ENCODE measurements at places on chromosomes 12 and 14.

- DNase-seq: no peak
Measured at GRCh38 chr12:103441437-103442181, 54.2 kb downstream of the C12orf42 start.

DNA sequence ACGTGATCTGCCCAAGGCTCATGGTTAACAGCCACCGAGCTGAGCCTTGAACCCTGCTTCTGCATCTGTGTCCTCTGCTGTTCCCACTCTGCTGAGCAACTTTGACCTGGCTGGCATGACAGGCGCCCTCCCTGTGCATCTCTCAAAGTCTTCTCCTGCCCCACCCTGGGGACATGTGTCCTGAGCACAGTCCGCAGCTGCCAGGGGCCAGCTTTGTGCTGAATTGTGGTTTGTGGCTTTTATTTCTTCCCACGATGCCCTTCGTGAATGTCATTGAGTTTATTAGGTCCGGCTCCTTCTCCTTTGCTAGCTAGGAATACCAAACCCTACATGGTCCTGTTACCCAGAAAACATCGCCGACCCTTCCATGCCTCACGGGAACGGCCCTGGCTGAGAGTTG lies 161.0 kb downstream of the TSPAN9 start:
- no peak for DNase-seq

DNA sequence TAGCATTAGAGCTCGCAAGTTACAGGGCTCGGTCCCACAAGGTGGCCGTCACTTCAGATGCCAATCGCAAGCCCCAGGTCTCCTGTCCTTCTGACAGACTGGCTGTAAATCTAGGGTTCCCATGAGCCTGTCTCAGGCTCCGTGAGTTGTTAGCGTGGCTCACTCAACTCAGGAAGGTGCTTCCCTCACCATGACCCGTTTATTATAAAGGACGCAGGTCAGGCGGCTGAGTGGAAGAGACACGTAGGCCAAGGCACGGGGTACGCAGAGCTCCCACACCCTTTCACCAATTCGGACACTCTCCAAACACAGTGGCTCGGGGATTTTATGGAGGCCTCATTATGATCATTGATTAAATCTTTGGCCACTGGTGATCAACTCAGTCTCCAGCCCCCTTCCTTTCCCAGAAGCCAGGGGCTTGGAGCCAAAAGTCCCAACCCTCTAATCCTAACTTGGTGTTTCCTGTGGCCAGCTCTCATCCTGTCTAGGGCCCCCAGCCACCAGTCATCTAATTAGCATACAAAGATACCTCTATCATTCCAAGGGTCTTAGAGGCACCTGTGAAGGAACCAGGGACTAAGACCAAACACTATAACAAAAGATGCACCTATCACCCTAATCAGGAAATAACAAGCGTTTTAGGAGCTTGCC lies 25.8 kb upstream of the LRTM2 start:
- no peak for DNase-seq

GRCh38 chr14:26996246-26996645 lies 398.4 kb upstream of the NOVA1 start:
- no peak for DNase-seq

- DNase-seq: no peak
Measured at GRCh38 chr12:62738616-62739015, 196.3 kb downstream of the PPM1H start.

- DNase-seq: peak; percentile 73
Measured at GRCh38 chr14:20681348-20682126, 2.8 kb upstream of the RNASE4 start.

GRCh38 chr12:92096346-92097136 lies 49.1 kb downstream of the BTG1 start:
- peak; percentile 29 for DNase-seq

- DNase-seq: no peak
Measured at GRCh38 chr12:51538599-51538998, 52.4 kb upstream of the SCN8A start.

DNA sequence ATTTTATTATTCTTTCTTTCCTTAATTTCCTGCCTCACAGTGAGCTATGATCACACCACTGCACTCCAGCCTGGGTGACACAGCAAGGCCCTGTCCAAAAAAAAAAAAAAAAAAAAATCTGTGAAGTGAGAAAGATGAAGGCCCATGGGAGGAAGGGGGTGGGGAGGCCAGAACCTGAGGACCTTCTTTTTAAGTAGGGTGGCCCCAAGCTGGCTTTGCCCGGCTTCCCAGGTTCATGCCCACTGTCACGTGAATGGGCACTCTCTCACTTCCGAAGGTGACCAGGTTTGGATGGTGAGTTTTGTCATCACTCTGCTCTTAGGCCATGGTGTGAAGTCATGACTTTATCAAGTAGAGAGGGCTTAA lies 82.3 kb downstream of the TNFAIP2 start:
- no peak for DNase-seq

DNA sequence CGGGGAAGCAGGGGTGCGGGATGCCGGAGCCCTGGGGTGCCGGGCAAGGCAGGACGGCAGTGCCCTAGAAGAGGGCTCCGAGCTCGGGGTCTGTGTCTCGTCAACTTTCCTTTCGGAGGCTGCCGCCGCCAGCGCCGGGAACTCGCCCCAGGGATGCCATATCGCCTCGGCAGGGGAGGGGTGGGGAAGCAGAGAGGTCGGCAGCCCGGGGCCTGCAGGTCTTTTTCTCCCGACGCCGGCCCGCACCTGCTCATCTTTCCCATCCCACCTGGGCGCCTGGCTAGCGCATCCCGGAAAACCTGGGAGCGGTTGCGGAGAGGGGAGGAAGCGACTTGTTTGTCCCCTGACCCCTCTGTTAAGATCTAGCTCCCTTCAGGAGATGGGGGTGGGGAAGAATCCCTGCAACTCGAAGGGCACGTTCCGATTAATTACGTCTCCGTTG lies 547 bp downstream of the CNTN1 start:
- DNase-seq: no peak

DNA sequence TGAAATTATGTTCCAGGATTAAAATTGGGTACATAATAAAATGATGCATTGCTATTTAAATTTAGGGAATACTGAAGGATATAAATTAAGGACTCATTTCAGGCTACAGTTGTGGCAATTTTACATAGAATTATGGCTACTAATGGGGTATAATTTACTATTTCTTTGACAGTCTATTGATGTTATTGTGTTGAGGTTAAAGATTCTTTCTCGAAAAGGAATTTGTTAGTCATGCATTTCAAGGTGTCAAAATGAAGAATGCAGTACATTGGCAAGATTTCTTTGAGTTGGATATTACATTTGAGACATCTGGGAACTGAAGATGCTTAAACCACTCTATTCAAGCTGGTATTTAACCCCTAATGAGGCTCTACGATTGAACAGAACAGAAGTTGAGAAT lies 28.3 kb downstream of the SLC5A8 start:
- no peak for DNase-seq

DNA sequence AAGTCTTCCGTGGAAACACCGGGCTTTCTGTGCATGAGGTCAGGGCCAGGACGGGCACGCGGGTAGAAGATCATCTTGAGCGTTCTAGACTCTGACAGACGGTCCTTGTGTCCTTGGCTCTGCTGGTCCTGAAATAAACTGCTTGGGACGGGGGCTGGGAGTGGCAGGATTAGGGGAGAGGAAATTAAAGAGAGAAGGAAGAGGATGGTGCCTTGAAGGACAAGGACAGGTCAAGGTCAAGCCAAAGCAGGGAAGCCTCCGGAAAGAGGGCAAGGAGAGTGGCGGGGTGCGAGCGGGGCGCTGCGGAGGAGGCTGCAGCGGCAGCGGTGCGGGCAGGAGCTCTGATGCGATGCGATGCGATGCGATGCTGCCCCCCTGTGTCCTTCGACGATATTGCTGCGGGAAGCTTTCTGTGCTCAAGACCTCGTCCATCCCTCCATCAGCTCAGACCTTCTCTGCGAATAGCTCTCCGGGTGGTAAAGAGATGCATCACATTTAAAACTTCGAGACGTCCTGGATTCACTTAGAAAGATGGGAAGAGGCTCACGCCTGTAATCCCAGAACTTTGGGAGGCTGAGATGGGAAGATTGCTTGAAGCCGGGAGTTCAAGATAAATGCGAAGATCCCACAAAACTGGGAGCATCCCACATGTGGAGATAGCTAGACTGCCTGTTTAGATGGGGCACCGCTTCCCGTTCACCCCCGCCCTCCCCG lies 110.1 kb upstream of the TMEM132D start:
- DNase-seq: no peak

DNA sequence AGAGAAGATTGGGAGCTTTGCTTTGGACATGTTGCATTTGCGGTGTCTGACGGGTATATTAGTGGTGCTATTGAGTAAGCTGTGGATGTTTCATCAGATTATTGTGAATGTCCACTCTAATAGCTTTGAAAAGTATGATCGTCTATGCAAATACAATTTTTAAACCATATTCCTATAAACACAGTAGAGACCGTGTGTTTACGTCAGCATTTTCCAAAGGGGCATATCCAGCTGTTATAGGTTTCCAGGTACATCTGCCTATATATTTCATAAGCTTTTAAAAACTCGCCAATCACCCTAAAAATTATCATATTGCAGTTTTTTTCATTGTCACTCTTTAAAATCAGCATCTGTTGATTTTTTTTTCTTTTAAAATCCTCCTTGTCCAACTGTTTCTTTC lies 91.7 kb downstream of the NKX2-1 start:
- DNase-seq: no peak

- no peak for DNase-seq
Measured at GRCh38 chr14:78253986-78254385, 83.8 kb downstream of the NRXN3 start.

DNA sequence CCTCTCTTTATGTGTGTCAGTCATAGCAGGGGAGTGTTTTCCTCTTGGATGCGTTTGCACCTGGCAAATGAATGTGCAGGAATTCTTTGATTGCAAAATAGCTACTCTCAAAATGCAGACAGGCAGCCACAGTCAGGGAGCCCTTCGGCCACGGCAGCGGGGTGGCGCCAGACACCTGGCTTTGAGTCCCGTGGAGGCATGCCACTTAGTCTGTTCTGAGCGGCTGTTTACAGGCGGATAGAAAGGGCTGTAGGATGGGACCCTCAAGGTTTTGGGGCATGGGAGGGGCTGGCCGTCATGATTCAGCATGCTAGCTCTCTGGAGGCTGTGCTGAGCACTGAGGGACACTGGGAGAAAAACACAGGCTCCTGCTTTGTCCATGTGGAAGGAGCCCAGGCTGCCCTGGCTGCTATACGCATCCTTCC lies 117.1 kb downstream of the SLC25A47 start:
- peak; percentile 19 for DNase-seq

DNA sequence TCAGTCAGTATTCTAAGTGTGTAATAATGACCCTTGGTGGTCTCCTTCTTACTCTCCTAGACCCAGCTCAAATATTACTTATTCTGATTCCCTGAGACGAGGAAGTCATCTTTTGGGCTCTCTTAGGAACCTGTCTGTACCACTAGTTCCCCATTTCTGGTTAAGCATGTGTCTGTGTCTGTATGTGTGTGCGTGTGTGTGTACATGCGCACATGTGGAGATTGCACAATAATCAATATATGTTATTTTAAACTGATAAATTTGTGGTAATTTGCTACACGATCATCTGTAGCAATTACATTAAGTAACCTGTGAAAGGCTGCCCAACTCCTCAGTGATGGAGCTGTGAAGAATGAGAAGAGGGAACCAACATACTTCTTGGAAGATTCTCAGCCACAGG lies 132.2 kb downstream of the ASCL4 start:
- no peak for DNase-seq

- DNase-seq: no peak
Measured at GRCh38 chr12:40031965-40032364, 73.9 kb downstream of the SLC2A13 start.

DNA sequence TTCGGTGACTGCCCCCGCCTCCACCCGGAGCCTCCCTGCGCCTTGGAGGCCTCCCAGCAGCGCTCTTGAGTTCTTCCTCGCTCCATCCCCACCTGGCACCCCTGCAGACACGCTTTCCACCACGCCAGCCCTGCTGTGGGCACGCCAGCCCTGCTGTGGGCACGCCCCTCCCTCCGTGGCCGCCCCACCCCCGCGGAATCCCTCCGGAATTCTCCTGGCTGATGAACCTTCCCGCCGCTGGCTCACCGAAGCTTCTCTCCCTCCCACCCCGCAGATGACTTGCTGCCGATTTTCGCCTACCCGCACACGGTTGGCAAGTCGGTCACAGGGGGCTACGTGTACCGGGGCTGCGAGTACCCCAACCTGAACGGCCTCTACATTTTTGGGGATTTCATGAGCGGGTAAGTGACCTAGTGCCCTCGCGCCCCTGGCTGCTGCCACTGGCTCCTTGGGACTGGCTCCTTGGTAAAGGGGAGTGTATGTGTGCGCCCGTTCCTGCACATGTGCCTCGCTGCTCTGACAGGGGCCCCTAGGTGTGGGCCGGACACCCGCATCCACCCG lies 15.2 kb downstream of the HHIPL1 start:
- no peak for DNase-seq

- no peak for DNase-seq
Measured at GRCh38 chr12:125201940-125202339, 136.7 kb downstream of the AACS start.

DNA sequence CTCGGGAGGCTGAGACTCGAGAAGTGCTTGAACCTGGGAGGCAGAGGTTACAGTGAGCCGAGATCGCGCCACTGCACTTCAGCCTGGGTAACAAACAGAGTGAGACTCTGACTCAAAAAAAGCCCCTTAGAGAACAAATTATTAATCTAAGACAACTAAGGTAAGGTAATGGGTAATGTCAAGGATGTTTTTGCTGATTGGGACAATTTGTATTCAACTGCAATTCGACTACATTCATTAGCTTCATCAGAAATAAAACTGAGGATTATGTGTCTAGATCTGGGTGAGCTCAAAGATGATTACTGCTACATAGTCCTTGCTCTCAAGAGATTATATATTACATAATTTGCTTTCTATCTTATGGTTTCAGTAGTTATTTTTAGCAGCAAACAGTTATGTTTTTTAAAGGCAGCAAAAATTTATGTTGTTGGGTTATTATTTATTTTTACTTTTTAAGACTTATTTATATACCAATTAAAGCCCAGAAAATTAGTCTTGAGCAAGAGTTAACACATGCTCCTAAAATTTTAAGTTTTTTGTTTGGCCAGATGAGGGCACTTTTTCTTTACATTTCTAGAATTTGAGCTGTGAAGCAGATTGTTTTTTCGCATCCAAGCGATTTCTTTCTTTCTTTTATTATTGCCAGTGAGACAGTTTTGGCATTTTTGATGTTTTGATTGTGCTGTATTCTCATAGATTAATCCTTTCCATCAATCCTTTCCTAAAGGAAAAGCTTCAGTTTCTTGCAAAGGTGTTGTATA lies 52.3 kb downstream of the PLEKHA5 start:
- no peak for DNase-seq

DNA sequence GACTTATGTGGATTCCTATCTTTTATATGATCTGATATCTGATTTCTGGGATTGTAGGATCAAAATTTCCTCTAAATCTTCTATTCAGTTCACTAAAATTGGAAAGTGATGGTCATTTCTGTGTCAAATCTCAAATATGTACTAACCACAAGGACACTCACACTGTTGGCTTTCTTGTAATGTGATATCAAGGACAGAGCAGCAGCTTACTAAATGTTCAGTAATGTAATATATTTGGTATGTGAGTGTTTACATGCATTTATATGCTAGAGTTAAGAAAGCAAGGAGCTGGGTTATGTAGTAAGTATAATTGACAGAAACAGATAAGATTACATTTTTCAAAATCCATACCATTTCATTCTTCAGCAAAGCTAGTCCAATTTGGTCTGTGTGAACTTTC lies 16.5 kb downstream of the PUS7L start:
- DNase-seq: no peak
